Activated CD8-positive, alpha-beta memory T cell treated with anti-CD3 and anti-CD28 coated beads for 1 hour (primary cell): ENCODE measurements at places on chromosomes 4 and X.

DNA sequence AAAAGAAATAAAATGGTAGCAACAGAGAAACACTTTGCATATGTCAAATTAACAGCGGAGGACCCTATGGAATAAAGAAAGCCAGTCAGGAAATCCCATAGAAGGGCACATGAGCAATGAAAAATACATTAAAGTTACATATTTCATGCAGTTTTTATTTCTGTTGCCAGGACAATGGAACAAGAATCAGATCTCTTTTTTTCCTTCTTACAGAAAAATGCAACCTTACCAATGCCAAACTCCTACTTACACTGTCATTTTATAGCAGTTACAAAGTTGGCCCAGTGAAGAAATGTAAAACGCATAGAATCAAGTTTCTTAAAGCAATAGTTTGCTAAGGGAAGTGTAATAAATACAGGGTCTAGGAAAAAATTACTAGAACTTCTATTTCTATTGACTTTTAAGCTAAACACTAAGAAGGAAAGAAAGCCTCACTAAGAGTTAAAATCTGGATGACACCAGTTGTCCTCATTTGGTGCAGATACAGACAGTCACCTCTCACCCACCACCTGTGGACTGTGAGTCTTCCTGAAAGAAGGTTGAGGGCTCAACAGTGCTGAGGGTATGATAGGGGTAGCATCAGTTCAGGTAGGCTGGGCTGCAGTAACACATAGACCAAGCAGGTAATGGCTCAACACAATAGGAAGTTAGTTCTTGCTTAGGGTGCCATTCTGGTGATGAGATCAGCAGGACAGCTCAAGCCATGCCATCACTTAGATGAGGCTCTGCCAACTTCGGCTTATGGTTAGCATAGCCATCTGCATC, 224.6 kb downstream of the ANAPC10 start:
- DNase-seq, result no peak

DNA sequence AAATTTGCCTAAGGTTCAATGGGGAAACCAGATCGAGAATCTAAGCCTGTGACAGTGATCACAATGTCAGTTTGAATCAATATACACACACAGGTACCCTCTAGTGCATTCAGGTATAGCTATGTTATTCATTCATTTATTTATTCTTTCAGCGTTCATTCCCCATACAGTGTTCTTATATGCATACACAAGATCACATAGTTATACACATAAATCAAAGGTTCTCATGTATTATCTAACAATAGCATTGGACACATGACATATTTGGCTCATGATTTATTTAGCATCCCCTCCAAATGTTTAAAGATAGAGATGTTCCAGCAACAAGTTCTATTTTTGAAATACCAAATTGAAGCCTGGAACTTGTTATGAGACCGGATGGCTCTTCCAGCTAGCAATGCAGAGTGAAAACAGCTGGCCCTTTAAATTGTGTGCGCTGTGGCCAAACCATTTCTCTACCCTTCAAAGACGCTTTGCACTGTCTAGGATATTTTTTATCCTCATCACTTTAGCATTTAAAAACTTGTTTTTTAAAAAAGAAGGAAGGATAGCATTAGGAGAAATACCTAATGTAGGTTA, 131.0 kb downstream of the ATXN3L start:
- no peak for DNase-seq

GRCh38 chr4:87545052-87545451, 15.9 kb upstream of the SPARCL1 start:
- no peak for DNase-seq

DNA sequence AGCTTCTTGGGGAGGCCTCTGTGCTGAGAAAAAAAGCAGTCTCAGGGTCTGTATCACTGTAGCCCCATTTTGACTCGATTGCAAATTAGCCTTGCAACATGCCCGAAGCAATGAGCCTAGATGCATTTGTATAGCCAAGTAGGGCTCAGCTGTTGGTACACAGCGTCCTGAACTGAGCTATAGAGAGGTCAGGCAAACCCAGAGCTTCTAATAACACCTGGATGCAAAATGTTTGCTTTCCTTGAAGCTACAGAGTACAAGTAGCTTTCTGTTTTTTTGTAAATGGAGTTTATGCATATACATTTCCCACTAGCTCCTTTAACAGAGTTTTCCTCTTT, 87.8 kb downstream of the PLAC1 start:
- no peak for DNase-seq

- DNase-seq, result no peak
Observed at GRCh38 chr4:122759639-122760310, 27.3 kb downstream of the BBS12 start.

- DNase-seq, result no peak
Observed at GRCh38 chrX:97397371-97397770, 513.7 kb downstream of the RPA4 start.

DNA sequence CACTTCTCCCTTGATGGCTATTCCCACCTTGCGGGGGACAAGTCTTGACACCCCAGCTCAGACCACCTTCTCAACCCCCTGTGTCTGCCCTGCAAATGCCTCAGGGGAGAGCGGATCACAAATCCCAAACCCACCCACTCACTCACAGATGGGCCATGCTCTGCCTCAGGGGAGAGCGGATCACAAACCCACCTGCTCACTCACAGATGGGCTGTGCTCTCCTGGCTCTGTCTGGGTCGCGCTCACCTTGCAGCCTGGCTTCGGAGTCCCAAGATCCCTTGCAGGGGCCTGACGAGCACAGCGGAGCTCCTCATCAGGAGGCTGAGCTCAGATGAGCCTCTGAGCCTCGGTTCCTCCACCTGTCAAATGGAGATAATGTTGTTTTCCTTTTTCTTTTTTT, 38.6 kb downstream of the HTRA3 start:
- no peak for DNase-seq

DNA sequence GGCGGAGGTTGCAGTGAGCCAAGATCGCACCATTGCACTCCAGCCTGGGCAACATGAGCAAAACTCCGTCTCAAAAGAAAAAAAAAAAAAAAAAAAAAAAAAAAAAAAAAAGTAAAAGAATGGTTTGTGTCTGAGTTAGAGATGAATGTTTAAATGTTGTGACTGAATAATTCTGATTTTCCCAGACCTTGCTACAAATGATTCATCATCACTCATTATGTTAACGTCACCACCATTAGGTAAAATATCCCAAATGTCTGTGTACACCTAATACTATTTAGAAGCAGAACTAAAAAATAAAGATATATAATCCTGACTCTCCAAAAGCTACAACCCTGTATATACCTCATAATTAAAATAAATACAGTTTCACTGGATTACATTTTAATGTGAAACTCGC, 70.8 kb downstream of the HHIP start:
- DNase-seq, result no peak

- DNase-seq, result no peak
Observed at GRCh38 chr4:30553706-30554105, 166.5 kb upstream of the PCDH7 start.

DNA sequence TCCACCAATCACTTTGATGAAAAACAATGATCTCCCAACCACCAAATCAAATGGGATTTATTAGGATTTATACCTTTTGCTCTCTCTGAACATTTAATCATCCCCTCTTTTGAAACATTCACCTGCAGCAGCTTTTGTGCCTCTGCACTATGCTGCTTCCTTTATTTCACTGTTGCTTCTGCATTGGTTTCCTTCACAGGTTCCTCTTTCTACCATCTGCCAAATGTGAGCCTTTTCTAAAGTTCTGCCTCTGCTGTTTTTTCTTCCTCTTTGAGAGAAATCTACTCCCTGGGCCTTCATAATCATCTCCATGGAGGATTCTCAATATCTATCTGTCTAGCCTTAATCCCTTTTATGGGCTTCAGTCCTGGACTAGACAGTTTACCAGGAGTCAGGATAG, 24.7 kb downstream of the CUL4B start:
- no peak for DNase-seq

DNA sequence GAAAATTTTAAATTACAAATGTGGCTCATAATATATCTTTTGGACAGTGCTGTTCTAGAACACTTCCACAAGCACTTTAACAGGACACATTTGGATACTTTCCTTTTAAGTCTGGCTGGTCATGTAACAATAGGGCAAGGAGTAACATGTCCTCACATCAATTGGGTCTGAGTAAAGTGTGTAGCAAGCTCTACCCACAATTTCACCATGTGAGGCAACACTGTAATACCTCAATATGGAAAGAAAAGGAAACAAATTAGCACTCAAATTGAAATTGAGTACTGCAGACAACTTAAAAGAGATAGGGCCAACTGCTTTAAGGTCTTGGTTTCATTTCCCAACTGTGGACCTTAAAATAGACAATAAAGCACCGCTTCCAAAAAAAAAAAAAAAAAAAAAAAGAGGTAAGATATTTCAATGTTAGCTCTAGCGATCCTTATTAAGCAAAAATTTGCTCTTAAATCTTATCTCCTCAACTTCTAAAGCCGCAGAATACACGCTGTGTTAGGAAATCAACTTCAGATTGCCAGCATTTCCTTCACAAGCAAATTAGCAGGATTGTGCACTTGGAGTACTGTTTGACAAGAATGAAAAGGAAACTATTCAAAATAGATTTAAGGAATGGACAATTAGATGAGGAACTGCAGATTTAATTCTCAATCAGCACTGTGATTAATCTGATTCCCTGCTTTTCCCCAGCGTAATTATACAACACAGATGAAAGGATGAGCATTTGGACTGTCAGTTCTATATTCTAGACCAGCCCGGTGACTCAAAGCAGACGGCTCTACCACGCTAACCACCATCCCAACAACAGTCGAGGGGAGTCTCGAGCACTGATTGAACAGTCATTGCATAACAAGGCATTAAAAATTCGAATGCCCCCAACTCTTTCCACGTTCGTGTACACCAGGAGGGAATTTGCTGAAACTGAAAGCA, 1.6 kb downstream of the CASK start:
- DNase-seq, result no peak

DNA sequence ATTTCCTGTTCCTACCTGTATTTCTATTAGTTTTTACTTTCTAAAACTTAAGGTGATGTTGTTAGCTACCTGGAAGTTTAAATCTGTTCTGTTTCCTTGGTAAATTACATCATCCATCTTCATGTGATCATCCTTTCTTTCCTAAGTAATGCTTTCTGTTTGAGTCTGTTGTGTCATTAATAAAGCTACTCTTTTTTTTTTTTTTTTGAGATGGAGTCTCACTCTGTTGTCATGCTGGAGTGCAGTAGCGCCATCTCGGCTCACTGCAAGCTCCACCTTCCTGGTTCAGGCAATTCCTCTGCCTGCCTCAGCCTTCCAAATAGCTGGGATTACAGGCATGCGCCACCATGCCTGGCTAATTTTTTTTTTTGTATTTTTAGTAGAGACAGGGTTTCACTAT, 73.3 kb downstream of the FIP1L1 start:
- DNase-seq, result no peak

GRCh38 chr4:168648929-168649328, 152.1 kb downstream of the PALLD start:
- DNase-seq, result no peak

DNA sequence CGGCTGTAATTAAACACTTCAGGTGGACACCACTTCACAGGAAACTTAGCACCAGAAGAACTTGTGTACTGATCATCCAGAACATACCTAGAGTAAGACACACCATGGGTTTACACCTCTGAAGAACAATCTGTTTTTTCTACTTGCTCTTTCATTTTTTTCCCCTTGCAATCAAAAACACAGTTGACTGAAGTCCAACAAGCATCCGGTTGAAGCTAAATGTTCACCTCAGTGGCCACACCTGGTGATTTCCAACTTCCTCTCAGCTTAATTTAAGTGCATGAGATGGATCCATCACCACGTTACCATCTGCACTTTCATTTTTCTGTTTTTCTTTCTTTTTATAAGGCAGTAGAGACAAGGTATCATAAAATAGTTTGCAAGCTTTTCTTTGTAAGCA, 4.9 kb upstream of the TXK start:
- DNase-seq, result no peak

- no peak for DNase-seq
Observed at GRCh38 chr4:142539796-142540482, 306.2 kb downstream of the INPP4B start.

DNA sequence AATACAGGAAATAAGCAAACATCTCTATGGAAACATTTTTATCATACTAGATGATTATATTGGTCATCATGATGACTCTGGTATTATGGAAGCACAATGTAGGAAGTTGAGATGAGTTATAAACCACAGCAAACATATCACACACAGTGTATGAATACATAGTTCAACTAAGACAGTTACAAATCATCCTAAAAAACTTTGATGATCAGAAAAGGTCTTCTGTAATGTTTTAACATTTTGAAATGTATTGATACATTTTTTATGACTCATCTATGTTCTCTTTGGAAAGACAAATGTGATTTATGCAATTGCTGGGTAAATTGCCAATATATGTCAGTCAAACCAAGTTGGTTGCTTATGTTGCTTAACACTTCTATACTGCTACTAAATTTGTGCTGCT, 4.8 kb downstream of the CXCL3 start:
- no peak for DNase-seq

DNA sequence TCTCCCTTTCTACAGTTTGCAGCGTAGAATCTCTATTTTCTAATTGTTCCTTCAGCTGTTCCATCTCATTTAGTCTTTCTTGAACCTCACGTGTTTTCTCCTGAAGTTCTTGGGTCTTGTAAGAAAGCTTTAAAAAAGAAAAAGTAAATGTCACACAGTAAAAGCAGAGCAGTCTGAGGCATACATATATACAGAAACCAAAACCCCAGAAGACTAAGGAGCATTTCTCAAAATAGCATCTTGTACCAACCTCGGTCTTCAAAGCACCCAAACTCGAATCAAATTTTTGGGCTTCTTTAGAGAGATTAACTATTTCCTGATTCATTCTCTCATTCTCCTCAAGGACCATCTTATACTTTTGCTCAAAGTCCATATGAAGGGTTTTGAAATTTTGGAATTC, 39.4 kb downstream of the CENPE start:
- no peak for DNase-seq

- no peak for DNase-seq
Observed at GRCh38 chrX:103658681-103659433, 27.6 kb downstream of the MORF4L2 start.

- DNase-seq, result no peak
Observed at GRCh38 chrX:66042307-66043077, 2.6 kb upstream of the VSIG4 start.

- DNase-seq, result no peak
Observed at GRCh38 chr4:175540151-175540550, 271.9 kb downstream of the GPM6A start.

GRCh38 chr4:140640150-140640748, 71.5 kb upstream of the UCP1 start:
- no peak for DNase-seq
